Erythroblast (primary cell): ENCODE measurements at places on chromosomes 5 and 9.

DNA sequence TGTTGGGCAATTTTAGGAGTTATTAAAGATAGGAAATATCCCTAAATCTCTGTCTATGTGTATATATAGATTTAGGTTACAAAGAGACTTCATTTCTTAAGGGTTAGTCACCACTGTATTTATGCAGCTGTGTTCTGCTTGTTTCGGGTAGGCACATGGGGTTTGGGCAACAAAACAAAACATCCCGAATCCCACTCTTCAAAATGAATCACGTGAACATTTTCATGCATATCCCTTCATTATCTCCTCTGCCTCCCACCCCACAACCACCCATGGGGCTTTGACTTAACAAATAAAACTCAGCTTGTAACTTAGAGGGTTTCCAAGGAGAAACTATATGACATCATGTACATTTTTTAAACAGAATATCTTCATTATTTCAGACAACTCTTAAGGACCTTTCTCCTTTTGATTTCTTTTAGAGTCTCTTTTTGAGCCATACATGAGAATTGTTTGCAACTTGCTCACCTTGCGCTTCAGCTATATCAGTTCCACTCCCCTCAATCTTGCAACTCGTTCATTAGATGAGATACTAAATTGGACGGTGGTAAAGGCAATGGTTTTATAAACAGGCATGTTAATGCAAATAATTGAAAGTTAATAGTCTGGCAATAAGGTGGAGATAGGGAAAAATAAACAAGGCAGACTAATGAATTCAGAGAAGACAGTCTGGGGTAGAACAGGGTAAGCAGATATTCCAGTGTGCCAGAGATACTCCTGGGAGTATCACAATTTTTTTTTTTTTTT, 136.7 kb downstream of the CD180 start:
- DNase-seq: no peak

GRCh38 chr9:26802921-26803320, 89.7 kb downstream of the CAAP1 start:
- DNase-seq: no peak

DNA sequence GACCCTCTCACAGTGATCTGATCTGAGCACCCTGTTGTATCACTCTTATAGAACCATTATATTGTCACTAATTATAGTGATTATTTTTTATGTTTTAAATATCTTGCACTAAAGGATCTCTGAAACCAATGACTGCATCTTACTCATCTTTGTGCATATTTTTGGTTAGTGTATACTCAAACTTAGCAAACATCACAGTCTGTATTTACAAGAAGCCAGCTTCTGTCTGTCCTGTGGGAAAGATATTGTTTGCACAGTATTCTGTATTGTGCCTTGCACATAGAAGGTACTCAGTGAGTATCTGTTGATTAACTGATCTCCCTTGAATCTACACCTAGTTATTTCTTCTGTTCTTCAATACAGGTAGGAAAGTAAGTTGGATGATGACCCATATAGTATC, 131.5 kb downstream of the PAM start:
- DNase-seq: no peak

GRCh38 chr9:98861781-98862504, 54.5 kb downstream of the GALNT12 start:
- DNase-seq: no peak

DNA sequence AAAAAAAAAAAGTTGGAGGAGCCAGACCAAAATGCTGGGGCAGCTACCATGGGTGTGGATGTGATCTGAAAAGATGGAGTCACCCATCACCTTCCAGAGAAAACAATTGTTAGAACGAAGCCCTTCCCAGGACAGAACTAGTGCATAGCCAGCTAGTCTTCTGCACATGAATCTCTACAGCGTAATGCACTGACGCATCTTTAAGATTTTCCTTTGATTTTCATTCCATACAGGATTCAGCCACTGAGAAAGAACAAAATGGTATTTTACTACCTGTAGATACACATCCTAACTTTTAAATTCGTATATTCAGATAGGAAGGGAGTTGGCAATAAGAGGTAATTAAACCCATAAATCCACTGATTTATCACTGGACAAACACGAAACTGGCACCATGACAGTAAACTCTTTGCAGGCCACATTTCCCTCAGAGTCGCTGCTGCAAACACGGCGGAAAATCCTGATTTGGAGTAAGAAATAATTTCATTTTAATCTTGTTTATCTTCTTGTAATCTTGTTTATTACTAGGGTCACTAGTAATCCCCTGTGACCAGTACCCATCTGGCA, 206.6 kb downstream of the SPOCK1 start:
- DNase-seq: no peak

- DNase-seq: no peak
Measured at GRCh38 chr5:64347309-64347708, 158.5 kb upstream of the RGS7BP start.

- DNase-seq: no peak
Measured at GRCh38 chr9:93107151-93107824, 11.3 kb downstream of the CARD19 start.
